Head of caudate nucleus (tissue), 42 donors: ENCODE measurements at places on chromosomes 11 and 22.
A peak's percentile ranks its signal among the peaks of the same experiment; 100 is the strongest.

DNA sequence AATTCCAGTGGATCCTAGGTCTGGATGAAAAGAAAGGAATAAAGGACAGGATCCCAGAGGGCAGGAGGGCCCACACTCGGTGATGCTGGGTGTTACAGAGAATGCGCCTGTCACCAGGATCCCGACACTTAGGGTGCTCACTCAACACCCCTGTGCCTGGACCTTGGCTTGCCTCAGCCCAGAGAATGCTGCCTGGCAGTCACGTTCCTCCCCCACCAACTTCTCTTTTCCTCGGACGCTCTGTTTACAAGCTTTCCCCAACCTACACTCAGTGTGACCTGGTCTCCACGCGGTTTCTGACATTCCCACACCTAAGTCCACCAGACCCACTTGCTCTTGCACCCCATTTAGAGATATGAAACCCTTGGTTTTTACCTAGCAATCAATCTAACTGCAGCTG is 38.0 kb upstream of the ETS1 start:
- DNase-seq = no peak

GRCh38 chr11:119317592-119318239 is 786 bp upstream of the MCAM start:
- DNase-seq = no peak

- no peak for DNase-seq
These were observed 108.4 kb downstream of the IGLL1 start for GRCh38 chr22:23471698-23472097.

GRCh38 chr11:95884376-95884775 is 39.5 kb downstream of the MTMR2 start:
- no peak for DNase-seq

DNA sequence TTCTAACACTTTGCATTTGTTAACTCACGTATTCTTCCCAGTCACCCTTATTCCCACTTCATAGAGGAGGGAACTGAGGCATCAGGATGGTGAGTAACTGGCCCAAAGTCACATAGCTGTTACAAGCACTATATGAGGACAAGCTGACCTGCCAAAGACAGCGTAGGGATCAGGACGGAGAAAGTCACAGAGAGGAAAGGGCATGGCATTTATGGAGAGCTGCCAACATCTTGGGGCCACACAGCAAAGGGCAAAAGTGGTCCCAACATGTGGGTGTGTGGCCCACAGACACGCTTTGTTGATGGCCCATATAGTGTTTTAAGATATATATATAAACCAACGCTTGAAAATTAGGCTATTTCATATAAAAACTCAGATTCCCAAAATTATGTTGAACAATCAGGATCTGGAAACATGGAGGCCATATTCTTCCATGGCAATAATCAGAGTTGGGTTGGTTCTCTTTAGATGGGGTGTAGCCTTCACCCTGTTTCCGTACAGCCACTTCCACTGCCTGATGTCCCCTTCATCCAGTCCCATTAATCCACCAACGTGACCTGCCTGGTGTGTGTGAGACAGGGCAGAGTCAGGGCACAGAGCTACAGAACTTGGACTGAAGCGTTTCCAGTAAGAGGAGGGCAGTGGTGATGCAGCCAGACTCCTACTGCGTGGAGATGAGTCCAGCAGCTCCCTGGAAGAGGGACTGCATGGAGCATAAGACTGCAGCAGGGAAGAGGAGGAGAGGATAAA is 39.9 kb upstream of the CD5 start:
- no peak for DNase-seq

DNA sequence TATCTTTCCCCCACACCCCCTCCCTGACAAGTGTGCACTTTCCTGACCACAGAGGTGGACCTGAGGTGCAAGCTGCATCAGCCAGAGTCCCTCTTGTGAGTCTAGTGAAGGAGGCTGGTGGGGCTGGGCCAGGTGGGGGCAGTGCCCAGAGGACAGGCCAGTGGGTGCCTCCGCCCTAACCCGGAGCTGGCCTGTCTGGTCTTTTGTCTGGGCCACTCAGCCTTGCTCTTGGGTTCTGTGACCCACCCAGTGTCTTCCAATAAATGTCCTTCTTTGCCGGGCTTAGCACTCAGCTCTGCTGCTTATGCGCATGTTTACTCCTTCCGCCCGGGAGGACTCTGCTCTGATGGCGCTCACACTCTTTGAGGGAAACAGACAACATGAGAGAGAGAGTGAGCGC is 526.2 kb downstream of the TBC1D22A start:
- no peak for DNase-seq

- DNase-seq = no peak
These were observed 153.2 kb upstream of the E2F8 start for GRCh38 chr11:19393941-19394340.

GRCh38 chr11:121105063-121105480 is 4.0 kb downstream of the TECTA start:
- no peak for DNase-seq

DNA sequence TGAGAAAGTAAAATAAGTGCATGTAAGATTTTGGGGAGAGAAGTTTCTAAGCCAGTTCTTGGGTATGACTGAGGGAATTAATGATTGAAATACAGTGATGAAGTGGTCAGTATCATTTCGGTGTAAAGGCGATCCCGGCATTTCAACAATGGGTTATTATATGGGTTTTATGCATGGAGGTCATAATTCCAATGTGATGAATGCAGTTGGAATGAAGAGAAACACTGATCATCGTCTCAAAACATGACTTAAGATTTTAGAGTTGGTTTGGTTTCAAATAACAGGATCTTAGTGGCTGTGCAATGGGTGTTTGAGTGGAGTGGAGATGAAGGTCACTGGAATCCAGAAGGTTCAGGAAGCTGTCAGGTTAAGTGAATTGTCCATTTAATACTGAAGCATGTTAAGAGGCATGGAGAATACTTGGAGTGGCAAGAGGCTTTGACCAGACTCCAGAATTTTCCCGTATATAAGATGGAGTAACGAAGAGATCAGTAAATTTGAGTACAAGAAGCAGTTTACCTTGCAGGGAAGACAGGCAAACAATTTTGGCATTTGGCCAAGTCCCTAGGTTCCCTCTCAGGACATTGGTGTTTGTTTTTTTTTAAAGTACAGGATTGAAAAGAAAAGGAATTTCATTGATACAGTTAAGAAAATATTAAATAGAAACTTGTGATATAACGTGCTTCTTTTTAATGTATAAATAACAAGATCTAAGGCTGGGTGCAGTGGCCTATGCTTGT is 96.4 kb upstream of the BIRC3 start:
- no peak for DNase-seq

DNA sequence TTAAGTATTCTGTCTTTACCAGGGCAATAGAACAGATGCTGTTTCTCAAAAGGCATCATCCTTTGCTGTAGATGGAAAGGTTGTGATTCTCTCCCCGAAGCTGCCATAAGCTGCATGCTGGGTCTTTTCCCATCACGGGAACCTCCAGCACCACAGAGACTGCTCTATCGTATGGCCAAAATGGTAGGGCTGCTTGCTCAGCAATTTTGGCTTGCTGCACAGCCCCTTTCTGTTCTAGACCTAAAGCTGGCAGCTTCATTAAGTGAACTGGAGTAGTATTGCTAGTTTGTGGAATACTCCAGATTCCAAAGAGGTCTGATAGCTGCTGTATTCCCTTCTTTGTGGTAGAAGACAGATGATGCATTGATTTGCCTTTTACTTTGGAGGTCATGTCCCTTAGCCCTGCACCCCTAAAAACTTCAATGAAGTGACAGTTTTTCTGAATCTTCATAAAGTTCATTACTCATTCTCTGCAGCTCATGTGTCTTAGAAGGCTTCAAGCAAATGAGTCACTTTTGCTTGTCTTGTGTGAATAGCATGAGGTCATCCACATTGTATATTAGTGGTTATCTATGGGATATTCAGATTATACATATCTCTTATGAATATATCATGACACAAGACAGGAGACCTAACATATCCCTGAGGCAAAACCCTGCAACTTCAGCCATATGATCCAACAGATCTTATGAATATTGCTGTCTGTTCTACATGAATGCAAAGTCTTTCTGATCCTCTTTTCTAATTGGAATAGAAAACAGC is 245.3 kb downstream of the FAM76B start:
- no peak for DNase-seq

GRCh38 chr11:68978626-68978930 is 2.2 kb downstream of the MRGPRD start:
- DNase-seq = no peak

DNA sequence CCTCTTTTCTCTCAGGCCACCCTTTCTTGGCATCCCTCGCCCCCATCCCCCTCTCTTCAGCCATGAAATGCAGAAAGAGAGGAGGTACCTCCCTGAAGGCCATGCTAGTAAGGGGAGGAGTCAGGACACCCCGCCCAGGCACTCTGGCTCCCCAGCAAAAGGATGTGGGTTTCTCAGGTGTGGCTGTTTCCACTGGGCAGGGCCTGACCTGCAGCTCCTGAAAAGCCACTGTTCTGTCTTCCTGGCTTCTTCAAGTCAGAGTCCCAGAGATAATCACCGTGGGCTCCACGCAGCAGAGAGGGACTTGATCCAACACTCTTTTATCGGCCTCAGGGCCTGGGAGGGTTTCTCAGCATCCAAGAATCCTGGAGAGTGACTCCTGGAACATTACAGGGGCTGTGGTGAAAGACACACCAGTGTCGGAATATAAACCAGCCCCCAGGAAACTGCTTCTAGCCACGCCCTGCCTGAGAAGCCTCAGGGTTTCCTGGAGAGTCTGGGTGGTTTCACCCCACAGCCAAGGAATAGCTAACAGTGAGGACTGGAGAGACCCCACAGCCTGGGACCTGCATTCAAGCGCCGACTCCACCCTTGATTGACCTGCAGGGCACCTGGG is 45.7 kb upstream of the TSPAN18 start:
- no peak for DNase-seq

GRCh38 chr11:1168256-1168655 is 10.5 kb downstream of the MUC5AC start:
- DNase-seq = peak; percentile 0

GRCh38 chr11:2092464-2092910 is 46.7 kb downstream of the IGF2 start:
- no peak for DNase-seq

DNA sequence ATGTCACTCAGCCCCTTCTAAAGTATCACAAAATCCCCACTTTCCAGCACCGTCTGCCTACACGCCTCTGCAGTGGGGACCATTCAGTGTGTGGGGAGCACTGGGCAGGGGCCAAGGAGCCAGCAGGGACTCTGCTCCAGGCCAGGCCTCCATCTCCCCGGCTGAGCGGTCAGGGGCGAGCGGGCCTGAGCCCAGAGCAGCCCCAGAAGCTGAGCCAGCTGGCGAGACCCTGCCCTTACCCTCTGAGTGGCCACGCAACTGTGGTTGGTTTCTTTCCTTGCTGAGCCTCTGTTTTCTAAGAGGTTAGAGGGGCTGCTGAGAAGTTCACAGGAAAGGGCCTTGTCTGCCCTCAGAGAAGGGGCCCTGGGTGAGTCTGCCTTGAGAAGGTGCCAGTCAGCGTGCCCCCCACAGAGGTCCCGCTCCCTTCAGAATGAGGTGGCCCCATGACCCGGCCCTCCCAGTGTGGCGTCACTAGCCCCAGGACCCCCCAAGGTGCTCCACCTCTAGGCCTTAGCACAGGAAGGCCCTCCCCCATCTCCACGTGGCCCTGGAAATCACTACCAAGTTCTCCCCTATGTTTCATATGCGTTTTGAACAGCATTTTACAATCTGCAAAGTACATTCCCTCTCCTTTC is 46.9 kb downstream of the WNT11 start:
- DNase-seq = no peak

DNA sequence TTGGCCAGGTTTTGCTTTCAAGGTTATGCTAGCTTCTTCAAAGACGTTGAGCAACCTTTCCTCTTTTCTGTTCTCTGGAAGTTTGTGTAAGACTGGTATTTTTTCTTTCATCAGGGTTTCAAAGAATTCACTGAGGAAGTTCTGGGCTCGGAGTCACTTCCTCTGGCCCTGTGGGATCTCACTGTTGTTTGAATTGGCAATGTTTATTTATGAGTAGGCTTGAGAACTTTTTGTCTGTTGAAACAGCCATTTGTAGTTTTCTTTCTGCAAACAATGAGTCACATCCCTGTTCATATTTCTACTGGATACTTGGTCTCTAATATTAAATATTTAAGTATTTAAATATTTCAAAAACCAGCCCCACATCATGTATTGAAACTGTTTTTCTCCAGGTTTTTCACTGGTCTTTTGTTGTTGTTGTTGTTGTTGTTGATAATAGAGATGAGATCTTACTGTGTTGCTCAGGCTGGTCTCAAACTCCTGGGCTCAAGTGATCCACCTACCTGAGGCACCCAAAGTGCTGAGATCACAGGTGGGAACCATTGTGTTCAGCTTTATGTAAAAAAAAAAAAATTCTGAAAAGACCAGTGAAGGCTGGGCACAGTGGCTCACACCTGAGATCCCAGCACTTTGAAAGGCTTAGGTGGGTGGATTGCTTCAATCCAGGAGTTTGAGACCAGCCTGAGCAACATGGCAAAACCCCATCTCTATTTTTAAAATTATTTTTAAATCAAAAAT is 26.9 kb downstream of the SUSD2 start:
- no peak for DNase-seq

DNA sequence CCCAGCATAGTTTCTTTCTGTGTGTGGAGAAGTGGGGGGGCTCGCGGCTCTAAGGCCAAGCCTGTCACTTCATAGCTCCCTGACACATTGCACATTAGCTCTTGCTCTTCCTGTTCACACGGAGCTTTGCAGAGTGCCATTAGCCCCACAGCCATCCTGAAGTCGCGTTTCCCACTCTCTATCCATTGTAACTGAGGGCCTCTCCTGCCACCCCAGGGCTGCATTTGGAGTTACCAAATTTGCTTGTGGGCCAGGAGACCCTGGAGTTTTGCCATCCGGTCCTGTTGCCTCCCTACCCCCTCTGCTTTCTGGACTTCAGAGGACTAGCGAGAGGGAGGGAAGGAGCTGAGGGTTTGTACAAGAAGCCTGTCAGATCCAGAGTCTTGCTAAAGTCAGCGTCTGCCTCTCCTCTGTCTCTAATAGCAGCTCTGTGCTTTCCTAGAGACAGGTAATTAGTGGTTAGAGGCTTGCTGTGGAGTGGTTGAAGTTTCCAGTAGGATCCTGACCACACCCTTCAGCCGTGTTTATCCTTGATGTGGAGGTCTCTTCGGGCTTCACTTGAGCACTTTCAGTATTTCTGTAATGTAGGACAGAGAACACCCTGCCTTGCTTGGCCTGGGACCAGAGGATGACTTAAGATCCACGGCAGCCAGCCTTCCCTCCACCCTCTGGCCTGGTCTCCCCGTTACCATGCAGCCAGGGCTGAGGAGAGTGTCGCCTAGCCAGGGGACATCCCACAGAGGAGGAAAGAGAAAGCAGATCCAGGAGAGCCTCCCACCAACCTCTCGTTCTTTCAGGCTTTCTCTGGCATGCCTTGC is 14.1 kb downstream of the DCPS start:
- DNase-seq = peak; percentile 24

DNA sequence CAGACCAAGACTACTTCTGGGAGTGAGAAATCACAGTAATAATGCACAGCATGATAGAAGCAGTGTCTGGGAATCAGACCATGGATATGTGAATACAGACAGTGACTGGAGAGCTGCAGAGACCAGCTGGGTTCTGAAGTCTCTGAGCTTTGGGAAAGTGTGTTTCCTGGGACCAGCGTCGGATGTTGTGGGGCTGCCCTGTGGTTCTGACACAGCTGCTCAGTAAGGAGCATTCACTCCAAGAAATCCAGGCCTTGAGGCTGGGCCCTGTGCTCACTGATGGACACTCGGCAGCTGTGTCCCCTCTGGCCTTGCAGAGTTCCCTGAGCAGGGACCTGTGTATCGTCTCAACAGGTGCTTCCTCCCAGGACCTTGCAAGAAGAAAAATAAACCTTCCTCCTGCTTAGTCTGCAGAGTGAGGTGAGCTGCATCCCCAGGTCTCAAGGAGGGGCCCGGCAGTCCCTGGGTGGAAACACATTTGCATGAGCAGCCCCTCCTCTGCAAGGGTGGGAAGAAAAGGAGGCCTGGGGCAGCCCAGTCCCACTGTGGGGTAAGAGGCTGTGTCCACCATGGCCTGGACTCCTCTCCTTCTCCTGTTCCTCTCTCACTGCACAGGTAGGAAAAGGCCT is 107.9 kb downstream of the VPREB1 start:
- DNase-seq = no peak
